ENCODE measurements at places on chromosomes 3 and 15.

- no peak for DNase-seq
Measured at GRCh38 chr15:101672298-101672697, 20.1 kb upstream of the TM2D3 start.

GRCh38 chr3:173913397-173913796, 515.9 kb downstream of the NLGN1 start:
- no peak for DNase-seq

GRCh38 chr3:185208823-185209222, 45.0 kb downstream of the EHHADH start:
- DNase-seq, result no peak

GRCh38 chr3:187770224-187770623, 25.0 kb upstream of the BCL6 start:
- no peak for DNase-seq

GRCh38 chr3:128196647-128197046, 43.4 kb downstream of the EEFSEC start:
- DNase-seq, result no peak

GRCh38 chr15:60535743-60536142, 56.8 kb upstream of the ICE2 start:
- DNase-seq, result no peak

DNA sequence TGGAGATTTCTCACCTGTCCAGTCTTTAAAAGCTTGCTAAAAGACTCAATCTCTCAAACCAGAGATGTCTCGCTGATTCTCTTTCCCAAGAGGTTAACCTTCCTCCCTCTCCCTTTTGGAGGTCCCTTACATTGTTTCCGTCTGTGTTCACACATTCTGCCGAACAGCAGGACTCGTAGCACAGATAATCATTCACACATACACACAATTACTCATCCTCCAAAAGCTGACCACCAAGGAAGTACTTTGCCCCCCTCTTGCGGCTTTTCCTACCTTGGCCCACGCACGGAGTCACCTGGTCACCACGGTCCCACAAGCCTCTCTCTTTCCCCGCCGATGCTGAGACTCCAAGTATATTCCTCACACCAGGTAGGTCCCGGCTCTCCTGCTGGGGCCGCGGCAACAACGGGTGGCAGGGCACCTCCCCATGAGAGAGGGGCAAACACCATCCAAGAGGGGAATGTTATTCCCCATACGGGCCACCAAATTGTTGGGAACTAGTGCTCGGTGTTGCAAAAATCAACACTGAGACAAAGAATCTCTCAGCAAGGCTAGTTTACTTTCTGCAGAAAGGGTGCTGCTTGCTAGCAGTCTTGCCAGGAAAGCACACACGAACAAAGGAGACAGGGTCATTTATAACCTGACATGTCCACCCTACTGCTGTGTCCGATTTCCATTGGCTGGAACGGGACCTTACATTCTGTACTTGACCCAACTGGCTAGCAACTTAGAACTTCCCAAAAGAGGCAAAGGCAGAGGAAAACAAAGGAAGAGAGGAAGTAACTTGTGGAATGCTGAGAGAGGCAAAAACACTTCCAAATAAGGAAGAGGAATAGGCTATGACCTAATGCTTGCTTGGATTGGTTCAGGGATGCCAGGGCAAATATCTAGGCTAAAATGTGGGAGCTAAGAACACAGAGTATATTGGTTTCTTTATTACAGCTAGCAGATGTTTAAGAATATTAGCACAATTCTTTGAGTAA, 102.1 kb upstream of the NECTIN3 start:
- no peak for DNase-seq
